Stimulated activated CD8-positive, alpha-beta memory T cell treated with anti-CD3 and anti-CD28 coated beads, Interleukin-7, amount 100 ng/mL, for 1 hour (primary cell): ENCODE measurements at places on chromosomes 13 and 19.

- no peak for DNase-seq
Measured at GRCh38 chr13:63628310-63628709, 2212.7 kb upstream of the PCDH20 start.

DNA sequence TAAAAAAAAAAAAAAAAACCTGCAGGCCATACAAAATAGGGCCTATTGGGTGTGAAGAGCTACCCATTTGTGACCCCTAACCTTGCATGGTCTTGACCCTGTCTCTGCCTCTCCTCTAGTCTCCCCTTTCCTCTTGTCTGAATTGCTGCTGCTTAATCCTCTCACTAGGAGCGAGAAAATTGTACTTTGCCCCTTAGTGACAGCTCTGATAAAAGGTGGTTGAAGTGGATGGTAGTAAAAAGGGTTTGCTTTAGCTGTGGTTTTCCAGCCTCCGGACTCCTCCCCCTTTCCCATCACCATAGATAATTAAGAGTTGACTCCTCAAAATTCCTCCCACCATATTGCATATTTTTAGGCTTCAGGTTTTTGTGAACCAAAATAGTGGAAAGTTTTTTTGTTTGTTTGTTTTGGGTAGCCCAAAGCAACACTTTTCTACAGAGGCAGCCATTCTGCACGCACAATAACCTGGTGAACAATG, 23.5 kb downstream of the ACTN4 start:
- no peak for DNase-seq

GRCh38 chr19:28393574-28394336, 819.2 kb downstream of the UQCRFS1 start:
- DNase-seq = no peak

GRCh38 chr19:56333506-56333905, 18.9 kb upstream of the ZSCAN5A start:
- peak; percentile 3 for DNase-seq

GRCh38 chr19:17719730-17720400, 585 bp downstream of the MAP1S start:
- no peak for DNase-seq

DNA sequence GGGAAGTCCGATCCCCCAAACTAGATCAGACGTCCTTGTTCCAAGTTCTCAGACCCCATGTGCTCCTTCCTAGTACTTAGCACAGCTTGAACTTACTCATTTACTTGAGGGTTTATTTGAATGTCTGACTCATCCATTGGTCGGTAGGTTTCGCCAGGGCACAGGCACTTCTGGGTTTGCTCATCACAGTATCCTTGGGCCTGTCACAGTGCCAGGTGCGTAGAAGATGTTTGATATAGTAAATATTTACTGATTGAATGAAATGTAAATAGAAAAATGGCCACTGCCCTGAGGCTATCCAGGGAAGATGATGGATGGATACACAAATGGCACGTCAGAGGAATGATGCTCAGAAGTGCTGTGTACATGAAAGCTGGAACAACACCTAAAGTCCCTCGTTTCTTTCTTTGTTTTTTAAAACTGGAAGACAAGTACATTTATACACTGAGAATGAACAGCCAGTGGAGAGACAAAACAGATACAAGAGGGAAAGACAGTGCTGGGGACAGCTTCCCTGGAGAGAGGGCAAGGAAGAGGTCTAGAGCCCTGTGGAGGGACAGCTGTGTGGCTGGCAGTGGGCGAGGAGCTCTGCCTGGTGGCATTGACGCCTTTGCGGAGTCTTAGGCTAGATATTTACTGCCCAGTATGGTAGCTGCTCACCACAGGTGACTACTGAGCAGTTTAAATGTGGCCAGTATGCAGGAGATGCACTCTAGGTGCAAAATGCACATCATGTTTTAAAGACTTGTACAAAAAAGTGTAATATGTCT, 31.2 kb upstream of the KL start:
- no peak for DNase-seq

DNA sequence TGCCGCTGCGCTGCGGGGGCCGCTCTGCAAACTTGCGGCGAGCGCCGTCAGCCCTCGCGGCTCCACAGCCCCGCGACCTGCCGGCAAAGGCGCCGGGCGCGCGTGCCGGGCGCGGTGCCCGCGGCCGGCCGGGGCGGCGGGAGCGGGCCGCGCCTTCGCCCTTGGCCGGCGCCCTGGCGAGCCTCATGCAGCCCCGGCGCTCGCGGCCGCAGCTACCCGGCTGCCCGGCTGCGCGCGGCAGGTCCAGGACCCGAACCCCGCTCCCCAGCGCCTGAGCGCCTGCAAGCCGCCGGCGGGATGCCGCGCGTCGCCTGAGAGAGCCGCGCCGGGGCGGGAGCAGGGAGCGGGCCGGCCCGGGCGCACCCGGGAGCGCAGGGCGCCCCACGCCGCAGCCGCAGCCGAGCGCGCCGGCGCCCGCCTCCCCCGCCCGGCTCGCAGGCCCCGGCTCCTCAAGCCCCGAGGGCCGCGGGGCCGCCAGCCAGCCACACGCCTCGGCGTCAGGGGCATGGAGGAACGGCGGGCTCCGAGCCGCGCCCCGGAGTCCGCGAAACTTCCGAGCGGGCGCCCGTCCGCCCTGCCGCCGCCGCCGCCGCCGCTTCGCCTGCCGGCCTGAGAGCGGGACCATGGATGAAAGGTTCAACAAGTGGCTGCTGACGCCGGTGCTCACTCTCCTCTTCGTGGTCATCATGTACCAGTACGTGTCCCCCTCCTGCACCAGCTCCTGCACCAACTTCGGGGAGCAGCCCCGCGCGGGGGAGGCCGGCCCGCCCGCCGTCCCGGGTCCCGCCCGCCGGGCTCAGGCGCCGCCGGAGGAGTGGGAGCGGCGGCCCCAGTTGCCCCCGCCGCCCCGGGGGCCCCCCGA, 564 bp downstream of the HS6ST3 start:
- DNase-seq = no peak

GRCh38 chr13:44802491-44802890, 186.8 kb downstream of the NUFIP1 start:
- no peak for DNase-seq

DNA sequence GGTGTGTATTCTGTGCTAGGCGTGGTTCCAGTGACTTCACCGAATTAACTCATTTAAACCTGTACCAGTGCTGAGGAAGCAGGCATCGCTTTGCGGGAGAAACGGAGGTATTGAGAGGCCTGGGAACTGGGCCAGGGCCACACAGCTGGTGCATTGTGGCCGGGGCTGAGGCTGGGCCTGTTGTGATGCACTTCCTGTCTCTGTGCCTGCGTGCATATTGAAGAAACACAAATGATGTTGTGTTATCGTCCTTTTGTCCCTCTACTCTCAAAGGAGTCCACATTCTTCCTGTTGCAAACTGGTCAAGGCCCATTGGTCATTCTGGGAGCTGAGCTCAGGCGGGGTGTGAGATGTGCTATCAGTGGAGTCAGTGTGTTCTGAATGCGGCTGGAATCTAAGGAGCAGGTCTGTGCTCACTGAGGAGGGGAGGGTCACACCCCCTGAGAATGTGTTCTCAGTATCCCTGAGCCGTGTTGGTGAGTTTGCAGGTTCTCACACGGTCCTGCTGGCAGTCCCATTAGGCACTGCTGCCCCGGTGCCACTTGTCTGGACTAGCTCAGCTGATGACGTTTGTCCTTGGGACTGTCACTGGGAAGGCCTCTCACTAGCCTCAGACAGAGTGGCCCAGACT, 62.1 kb downstream of the ARHGEF7 start:
- DNase-seq = no peak

GRCh38 chr13:43445668-43446067, 341.1 kb downstream of the ENOX1 start:
- DNase-seq = no peak

- no peak for DNase-seq
Measured at GRCh38 chr13:32126278-32126677, 94.7 kb downstream of the FRY start.

- no peak for DNase-seq
Measured at GRCh38 chr19:47637550-47637949, 28.6 kb downstream of the BICRA start.

- no peak for DNase-seq
Measured at GRCh38 chr19:49468199-49468598, 5.8 kb upstream of the FLT3LG start.

- DNase-seq = no peak
Measured at GRCh38 chr13:107124129-107124718, 556.3 kb upstream of the ARGLU1 start.

GRCh38 chr13:51323824-51324511, 15.5 kb upstream of the SERPINE3 start:
- DNase-seq = no peak

GRCh38 chr13:57857945-57858344, 226.4 kb downstream of the PCDH17 start:
- DNase-seq = no peak

- peak; percentile 68 for DNase-seq
Measured at GRCh38 chr19:23758187-23759074, at the start of gene ZNF681. Gene ZNF681, minus strand, starts transcription at chr19:23758891. Its CDS starts 142 bp downstream, at chr19:23758749.

- no peak for DNase-seq
Measured at GRCh38 chr13:61795580-61795979, 379.9 kb upstream of the PCDH20 start.

- DNase-seq = no peak
Measured at GRCh38 chr19:29745253-29745652, 30.2 kb upstream of the C19orf12 start.

DNA sequence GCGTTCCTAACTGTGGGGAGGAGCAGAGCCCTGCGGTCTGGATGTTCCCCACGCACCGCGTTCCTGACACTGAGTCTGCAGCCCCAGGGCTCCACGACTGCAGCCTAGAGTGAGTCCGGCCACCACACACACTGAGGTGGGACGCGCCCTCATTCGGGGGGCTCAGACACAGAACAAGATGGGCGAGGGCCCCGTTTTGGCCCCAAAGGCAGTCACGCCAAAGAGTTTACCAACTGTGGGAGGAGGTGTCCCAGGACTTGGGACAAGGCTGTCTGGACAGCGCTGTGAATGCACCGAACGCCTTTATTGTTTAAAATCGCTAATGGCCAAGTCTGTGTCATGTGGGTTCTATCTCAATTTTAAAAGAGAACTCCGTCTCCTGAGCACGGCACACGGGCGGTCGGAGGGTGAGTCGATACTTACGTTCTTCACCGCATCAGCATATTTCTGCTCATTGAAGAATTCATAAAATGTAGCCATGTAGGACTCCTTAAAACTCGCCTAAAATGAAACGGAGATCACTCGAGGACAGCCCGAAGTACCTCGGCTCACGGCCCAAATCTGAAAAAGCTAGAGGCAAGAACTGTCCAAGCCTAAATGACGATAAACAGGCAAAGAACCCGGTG, 35.2 kb upstream of the C13orf46 start:
- no peak for DNase-seq

GRCh38 chr19:17932485-17933338, at the start of gene CCDC124:
Gene CCDC124, plus strand, starts transcription at chr19:17933015. Its CDS starts 3,406 bp downstream, at chr19:17936421.
- DNase-seq = peak; percentile 81

- no peak for DNase-seq
Measured at GRCh38 chr19:37654118-37654517, 1.1 kb downstream of the ZFP30 start.

DNA sequence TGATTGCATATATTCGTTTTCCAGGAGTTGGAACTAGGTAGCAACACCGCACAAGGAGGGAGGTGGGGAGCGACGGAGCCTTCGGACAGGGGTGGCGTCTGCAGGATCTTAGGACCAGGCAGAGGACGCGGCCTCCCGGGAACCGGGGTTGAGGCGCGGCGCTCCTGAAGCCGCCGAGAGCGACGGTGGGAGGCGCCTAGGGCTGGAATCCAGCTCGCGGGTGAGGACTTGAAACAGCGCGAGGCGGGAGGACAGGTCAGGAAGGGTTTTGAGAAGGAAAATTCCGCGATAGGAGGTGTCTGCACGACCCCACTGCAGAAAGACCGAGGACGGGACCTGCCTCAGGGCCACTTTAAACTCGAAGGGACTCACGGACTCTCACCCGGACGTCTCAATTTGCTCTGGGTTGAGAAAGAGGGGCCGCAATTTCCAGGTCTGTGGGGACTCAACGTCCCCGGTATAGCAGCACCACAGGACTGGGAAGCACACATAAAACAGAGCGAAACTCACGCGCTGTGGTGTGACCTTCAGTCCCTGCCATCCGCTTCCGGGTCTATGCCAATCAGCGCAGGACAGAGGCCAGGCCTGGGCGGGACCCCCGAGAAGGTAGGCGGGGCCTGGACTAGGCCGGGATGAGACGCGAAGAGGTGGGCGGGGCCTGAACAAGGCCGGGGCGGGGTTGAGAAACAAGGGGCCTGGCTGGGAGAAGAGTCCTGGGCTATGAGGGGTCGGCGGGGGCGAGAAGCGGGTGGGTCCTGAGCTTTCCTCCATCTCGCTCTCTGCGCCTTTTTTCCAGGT, at the start of gene ZNF320:
ZNF320 (minus strand) TSS at position 498 of the 798 bp plus-strand sequence. CDS start 7,380 bp downstream, outside the sequence.
- peak; percentile 87 for DNase-seq

- no peak for DNase-seq
Measured at GRCh38 chr13:101511766-101512165, 59.3 kb downstream of the ITGBL1 start.

- no peak for DNase-seq
Measured at GRCh38 chr19:51439021-51439465, 19.2 kb downstream of the SIGLEC8 start.
